ENCODE measurements at places on chromosomes 3 and 15.
A peak's percentile ranks its signal among the peaks of the same experiment; 100 is the strongest.

DNA sequence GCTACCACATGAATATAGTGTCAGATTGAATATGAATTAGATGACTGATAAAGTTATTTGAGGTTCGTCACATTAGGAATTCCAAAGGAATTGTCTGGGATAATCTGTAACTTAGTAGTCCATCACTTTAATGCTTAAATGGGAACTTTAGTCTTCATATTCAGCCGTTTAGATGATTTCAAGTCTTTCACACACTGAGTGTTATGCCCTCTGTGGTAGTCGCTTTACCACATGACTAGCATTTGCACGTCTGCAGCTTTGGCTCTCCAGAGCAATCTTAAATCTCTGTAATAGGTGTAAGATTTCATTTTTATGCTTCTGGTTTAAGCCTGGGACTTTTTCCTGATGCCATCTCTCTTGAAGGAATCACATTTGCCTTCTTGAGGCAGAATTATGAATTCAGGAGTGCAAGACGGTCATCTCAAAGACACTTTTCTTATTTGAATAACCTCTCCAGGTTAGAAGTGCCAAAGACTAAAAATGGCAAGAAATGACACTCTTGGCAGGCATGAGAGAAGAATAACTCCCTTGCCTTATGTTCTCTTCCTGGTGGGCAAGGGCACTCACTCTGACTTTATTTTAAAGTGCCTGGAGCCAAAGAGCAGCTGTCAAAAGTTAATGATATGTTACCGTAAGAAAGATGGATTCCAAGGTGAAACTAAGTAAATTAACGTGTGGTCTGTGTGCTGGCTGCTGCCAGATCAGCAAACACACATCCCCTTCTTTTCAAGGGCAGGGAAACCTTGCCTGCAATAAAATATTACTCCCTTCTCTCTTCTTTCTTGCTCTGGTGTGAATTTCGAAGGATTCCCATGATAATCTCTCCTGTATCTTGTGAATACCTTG lies 153.3 kb downstream of the B3GALNT1 start:
- no peak for DNase-seq

GRCh38 chr3:11186771-11187191 lies 32.5 kb downstream of the HRH1 start:
- DNase-seq: peak; percentile 39

GRCh38 chr3:53026382-53027162 lies 19.3 kb downstream of the SFMBT1 start:
- no peak for DNase-seq

DNA sequence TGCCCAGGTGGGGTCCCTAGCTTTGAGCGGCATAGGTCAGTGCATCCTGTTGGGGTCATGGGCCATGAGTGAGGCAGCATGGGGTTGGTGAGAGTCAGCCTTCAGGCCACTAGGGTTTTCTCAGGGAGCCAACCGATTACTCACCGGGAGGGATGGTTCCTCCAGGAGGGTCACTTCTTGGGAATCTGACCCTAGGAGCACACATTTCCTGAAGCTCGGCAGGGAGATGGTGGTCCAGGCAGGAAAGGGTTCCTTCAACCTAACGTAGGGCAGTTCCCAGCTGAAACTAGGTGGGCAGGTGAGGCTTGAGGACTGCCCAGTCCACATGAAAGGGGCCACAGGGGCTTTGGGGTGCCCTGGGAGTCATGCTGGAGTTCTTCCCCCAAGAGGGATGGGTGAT lies 218.0 kb downstream of the UBE3A start:
- DNase-seq: no peak

DNA sequence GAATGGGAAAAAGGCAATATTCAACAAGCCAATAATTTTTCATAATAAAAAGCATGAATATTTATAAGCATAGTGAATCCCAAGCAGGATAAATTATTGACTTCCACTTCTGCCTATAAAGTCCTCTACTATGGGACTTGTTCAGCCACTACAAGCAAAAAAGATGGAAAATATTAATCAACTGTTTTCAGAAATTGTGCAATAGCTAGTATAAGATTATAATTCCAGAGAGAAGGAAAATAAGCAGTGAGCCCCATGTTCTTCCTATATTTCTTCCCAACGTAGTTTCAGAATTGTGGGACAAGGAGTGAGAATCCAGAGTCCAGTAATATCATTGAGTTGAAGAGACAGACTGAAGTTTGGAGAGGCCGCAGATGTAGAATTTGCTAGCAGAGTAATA lies 24.3 kb downstream of the SGO1 start:
- DNase-seq: no peak
